ENCODE measurements at places on chromosomes 6 and 20.

- peak; percentile 25 for DNase-seq
Measured at GRCh38 chr6:116847227-116847626, 18.3 kb upstream of the GPRC6A start.

DNA sequence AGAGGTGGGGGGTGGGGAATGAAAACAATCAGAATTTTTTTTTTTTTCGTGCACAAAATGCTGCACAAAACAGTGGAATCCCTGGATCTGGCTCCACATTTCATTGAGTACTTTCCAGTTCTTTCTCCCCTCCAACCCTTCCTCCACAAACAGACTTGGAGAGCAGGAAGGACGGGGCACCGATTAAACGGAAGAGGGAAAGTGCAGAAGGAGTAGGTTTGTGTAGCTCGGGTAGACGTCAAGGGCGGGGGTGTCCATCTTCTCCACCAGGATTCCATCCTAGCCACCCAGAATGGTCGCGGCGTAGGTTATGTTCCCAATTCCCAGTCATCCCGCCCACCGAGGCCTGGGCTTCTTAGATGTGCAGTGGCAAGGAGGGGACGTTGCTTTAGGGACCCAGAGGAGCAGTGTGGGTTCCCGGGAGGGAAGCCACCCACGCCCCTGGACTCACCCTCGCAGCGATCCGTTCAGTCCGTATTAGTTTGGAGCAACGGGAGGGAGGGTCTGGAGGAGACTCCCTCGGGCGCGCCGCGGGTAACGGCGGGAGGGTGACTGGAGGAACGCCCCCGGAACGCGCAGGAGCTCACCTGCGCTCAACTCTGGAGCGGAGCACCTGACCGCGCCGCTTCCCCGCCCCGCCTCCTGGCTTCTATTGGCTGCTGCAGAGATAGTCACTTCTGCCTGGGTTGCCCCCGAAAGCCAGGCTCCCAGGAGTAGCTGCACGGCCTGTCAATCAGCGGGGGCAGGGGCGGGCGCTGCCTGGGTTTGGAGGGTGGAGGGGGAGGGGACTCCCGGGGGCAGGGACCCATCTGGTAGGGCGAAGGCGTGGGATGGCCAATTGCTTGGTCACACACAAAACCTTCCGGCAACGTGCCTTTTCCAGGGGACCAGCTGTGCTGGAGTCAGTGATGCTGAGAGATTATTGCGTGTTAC, at the start of gene ENPP5:
Gene ENPP5 (minus strand): TSS at position 624 of the 933 bp plus-strand sequence. CDS start 2,718 bp downstream, outside the sequence.
- DNase-seq = no peak

- DNase-seq = no peak
Measured at GRCh38 chr6:116369540-116369939, 1.2 kb upstream of the DSE start.

GRCh38 chr6:39790772-39791171, 1.4 kb upstream of the DAAM2 start:
- no peak for DNase-seq

GRCh38 chr6:92109256-92109655, 1310.1 kb downstream of the EPHA7 start:
- DNase-seq = no peak

- DNase-seq = no peak
Measured at GRCh38 chr6:25337431-25337830, 58.3 kb downstream of the CARMIL1 start.

DNA sequence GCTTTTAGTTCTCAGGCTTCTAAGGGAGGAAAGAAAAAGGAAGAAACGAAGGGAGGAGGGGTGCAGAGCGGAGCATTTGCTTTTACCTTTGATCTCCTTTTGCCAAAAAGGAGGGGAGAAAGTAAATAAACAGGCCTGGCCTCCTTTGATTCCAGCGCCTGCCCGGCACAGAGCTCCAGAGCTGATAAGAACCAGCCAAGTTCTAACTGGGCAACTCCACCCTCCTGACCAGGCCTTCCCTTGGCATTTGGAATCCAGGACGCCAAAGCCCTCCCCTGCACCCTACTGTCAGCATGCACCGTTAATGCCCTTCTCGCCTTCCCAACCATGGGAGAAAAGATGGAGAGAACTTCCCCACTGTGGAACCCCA, 120.8 kb upstream of the PTPN1 start:
- DNase-seq = no peak

GRCh38 chr20:41306061-41306727, 11.3 kb downstream of the ZHX3 start:
- DNase-seq = no peak

DNA sequence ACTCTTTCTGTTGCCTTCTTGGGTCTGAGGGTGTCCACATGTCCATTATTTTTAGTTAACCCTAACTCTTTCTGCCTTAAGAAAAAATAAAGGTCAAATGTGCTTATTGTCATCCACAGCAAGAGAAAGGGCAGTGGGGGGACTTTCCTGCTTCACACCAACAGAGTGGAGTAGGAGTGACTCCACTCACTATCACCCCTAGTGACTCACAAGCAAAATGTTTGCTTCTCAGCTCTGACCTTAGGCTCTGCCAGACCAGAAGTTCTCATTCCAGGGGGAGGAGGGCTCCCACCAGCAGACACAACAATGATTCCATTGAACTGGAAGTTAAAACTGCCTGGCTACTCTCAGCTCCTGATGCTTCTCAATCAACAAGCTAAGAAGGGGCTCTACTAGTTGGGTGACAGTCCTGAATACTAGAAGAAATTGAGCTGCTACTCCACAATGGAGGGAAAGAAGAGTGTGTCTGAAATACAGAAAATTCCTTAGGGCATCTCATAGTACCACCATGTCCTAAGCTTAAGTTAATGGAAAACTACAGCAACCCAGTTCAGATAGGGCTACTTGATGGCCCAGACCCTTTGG, 83.9 kb upstream of the AFDN start:
- DNase-seq = no peak

DNA sequence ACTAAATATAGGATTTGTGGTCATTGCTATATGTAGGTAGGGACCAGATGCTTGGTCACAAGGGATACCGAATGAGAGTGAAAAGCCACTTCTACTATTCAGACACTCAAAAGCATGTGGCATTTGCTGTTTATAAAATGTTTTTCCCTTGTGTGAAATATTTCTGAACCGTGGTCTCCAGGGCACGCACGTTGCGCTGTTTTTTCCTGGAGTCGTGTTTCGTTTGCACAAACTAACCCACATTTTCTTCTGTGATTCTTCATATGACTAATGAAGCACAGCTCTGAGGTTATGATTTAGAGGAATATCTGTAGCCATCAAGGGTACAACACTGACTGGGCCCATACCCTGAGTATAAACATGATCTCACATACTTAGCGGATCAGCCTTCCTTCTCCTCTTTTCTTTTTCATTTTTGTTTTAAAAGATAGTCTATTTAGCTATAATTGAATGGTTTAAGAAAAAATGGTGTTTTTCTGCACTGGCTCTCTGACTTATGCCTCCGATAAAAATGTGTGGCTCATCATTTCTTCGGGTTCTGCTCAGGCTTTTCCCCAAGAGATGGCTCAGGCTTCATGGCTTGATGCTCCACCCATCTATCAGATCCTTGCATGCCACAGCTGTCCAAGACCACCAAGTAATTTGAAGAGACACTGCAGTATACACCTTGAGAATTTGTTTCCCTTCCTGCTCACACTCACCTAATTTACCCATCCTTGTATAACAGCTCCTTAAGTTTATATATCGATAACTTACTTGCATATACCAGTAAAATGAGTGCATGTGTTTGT, 59.9 kb upstream of the HBS1L start:
- DNase-seq = no peak

- no peak for DNase-seq
Measured at GRCh38 chr6:105207524-105208269, 27.9 kb upstream of the POPDC3 start.

DNA sequence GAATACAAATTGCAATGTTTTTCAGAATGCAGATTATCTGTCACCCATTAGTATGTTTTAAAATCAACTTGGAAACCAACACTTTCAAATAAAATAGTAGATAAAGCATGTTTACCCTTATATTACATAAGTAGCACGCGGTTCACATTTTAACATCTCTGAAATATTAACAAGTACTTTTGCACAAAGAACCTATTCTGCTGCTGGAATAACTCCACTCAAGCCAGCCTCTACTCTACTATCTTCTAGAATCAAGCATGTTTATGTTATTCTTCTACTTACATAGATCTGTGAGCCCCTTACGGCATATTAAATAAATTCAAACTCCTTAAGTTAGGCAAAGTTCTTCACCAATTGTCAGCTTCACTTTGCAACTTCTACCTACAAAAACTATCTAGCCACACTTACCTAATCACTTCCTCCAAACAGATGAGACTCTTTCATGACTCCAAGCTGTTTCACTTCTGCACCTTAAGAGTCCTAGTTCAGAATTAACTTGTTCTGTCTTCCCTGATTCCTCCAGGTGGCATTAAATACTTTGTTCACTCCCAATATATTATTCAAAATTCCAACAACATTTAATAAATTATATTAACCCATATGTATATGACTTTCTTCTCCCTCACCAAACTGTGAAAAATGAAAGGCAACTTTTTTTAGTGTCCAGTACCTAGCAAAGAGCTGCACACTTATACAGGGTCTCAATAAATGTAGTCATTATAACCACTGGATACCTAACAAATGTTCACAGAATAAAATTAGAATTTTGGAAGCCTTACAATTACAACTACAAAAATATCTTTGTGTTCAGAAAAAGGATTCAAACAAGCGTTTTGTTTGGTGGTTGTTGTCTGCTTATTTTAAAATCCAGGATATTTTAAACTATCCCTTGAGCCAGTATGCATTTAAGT, 12.1 kb downstream of the CEP85L start:
- no peak for DNase-seq

- peak; percentile 81 for DNase-seq
Measured at GRCh38 chr6:111565326-111566221, 40.1 kb downstream of the TRAF3IP2 start.

DNA sequence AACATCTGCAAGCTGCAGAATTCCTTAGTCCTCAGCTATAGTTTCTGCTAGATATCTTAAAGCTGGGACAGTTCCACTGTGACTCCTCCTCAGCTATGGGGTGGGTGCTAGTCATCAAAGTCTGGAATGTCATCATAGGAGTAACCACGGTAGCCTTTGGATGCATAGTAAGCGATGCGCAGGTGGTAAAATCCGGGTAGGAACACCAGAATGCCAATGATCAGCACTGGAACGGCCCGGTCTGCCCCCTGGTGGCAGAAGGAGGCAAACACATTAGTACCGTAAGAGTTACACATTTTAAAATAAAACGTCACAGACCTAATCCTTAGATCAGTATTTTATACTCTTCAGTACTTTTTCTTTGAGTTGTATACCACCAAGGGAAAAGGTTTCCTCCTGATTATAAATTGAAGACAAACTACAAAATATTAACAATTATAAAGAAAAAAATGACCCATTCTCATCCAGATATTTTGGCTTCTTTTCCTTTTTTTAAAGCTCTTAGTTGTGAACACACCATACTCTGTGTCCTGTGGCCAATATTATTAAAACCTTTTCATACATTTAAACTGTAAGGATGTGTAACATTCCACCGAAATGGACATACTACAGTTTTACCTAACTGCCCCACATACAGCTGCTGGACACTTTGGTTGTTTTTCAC, 18.9 kb downstream of the PCNA start:
- peak; percentile 52 for DNase-seq

DNA sequence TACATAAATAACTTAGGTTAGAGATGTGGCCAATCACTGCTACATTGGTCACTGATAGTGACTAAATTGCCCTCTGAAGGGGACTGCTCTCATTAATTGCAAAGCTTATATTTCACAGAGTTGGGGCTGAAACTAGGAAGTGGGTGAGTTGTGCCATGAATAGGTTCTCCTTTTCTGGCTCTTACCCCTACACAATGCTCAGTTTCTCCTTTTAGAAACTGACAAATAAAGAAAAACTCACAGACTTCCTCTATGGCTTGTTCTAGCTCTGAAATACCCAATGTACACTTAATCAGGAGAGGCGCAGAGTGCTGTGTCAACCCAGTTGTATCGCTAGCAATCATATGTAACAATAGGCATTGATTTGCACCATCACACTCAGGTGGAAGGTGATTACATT, 41.2 kb upstream of the PROKR2 start:
- no peak for DNase-seq

GRCh38 chr20:25622049-25622448, 1.8 kb downstream of the NANP start:
- DNase-seq = no peak

DNA sequence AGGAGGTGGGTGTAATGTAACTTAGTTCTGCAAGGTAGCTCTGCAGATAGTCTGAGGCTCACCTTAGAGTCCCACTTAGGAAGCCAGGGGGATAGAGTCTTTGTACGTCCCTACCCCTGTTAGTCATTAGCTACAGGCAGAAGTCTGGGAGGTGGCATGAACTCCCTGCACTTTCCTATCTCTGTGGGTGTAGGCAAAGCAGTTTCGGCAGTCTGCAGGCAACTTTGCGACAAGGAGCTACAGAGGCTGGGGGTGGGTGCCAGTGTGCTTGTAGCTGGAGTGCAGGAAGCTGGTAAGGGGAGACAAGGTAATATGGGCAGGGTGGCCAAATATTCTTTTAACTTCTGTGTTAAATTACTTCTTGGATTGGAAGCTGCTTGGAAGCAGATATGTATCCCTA, 45.7 kb downstream of the NKAIN2 start:
- DNase-seq = no peak

DNA sequence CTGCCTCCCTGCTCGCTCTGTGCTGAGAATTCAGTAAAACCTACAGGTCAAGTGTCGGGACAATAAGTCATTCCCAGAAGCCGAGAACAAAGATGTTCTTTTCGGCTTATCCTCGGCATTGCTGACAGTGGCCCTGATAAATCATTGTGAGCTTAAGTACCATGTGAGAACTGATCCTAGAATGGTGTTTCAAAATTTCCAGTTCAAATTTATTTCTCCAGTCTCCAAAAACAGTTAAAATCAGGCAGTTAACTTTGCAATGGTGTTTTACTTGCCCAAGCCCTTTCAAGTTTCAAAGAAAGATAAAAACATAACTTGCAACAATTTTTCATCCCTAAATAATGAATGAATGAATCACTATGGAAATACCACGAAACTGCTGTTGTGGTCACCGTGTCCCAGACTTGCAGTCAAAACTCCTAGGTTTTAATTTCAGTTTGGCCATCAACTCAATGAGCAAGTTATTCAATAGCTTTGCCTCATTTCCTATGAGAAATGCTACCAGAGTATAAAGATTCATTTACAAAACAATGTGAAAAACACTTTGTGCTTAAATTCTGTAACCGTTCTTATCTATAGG, 4.3 kb downstream of the ATP5F1E start:
- no peak for DNase-seq

DNA sequence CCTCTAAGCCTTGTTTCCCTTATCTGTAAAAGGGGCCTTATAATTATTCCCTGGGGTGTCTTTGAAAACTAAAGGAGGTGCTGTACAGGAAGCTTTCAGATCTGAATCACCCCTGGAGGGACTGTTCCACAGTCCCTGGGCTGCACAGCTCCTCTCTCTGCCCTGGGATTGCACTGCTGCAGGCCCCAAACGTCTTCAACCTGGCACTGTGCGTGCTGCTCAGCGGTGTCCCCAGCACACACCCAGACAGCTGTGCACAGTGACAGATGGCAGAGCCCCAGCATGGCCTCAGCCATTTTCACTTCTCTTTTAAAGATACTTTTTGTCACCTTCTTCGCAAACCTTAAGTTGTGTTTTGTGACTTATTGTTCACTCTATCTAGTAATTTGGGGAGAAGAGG, 50.7 kb upstream of the INSM1 start:
- DNase-seq = peak; percentile 43

Measured in SHP77 (cell line).